ENCODE measurements at places on chromosomes 1 and 21.

DNA sequence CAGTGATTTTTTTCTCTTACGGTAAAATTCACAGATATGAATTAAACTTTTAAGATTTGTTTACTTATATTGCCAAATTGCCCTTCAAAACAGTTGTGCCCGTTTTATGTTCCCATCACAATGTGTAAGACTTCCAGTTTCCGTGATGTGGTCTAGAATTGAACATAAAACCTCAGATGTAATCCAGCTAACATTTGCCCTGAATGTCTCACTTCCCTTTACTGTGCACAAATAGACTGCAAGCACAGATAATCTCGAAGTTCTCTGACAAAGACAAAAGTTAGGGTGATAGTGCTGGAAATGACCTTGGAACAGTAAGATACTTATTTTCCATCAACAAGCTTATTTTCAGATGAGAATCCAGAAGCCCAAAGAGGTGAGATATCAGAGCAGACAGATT is 177.5 kb downstream of the ZZZ3 start:
- DNase-seq: no peak

DNA sequence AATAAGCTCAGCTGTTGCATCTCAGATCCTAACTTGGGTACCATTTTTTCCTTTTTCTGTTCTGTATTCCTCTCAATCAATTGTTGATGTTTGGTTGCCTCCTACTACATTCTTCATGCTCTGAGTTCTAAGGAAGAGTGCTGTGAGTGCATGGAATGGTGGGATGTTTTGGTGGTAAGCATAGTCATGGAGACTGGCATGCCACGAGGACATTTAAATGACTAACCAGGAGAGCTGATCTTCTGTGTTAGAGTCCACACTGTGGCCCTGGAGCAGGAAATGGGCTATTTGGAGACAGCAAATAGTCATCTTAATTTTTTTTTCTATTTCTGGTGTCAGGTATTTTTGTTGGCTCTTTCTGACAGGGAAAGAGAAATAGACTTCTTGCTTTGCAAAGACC is 69.5 kb upstream of the HSD17B7 start:
- no peak for DNase-seq

DNA sequence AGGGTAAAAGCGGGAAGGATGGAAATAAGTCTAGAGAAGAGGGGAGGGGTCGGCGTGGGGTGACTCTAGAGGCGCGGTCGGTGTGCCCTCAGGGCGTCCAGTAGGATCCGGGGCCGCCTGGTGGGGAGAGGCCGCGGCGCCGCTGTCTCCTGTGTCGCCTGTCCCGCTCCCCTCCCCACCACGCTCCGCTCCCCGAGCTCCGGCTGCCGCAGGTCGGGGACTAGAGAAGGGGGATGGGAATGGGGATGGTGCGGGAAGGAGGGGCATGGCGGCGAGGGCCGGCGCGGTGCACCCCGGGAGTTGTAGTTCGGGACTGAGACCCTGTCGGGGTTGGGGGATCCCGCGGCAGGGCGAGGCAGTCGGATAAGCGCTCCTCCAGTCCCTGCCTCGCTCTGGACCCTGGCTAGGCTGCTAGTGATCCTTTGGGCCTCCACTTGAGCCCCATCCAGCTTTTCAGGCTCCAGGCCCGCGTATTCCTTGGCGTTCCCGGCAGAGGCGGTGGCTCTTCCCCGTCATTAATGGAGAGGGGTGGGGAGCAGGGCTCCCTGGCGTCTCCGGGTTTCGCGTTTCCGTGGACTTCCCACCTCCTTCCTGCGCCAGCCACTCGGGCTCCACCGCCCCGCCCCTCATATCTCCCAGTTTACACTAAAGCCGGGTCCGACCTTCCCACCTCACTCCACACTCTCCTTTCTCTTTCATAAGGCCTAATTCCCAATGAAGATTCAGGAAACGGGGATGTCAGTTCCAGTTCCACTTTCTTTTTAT is at the start of gene ENTREP3:
ENTREP3 (minus strand) TSS at position 241 of the 765 bp plus-strand sequence. CDS start 606 bp downstream, outside the sequence.
- peak; percentile 76 for DNase-seq

DNA sequence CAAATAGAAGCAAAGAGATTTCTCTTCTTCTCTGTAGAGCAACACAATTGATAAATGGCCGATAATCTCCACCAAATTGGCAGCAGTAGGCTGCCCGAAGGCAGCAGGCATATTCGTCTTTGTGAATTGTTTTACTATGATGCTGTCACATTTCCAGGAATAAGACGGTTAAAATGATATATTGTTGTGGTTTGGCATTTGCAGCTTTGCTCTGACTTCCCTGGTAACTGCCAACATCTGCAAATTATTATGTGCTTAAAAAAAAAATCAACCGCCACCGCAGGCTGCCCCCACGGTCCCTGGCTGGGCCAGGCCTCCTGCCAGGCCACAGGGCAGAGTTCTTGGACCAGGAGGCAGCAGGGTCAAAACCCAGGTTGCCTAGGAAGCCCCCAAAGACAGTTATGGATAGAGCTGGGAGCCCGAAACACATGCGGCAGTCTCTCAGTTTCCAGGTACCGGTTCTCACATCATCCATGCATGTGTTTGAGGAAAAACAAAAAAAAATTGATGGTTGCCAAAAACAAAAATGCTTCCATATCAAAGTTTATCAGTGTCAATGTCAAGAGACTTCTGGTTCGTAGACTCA is 179.3 kb downstream of the ETS2 start:
- DNase-seq: no peak

- DNase-seq: no peak
Measured at GRCh38 chr1:9242338-9242969, 7.9 kb downstream of the H6PD start.

GRCh38 chr1:87588495-87588894 is 259.8 kb downstream of the LMO4 start:
- DNase-seq: no peak

GRCh38 chr1:162873671-162874666 is 13.0 kb upstream of the CCDC190 start:
- DNase-seq: peak; percentile 86

GRCh38 chr1:85366391-85367170 is 90.1 kb upstream of the BCL10 start:
- DNase-seq: no peak

DNA sequence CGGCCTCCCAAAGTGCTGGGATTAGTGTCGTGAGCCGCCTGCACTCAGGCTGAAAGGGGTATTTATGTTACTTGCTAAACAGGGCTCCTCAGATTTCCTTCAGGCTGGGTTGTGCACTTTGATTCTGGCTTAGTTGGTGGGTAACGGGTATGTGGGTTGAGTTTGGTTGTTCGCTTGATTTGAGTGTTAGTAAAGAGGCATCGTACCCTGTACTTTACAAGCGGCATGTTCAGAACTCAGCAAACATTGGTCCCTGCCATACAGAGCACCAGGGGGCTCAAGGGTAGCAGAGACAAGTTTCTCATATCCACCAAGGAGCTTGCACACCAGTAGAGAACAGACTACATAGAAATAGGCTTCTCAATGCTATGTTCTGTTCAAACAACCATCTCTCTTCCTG is 147.8 kb downstream of the PGBD5 start:
- no peak for DNase-seq

DNA sequence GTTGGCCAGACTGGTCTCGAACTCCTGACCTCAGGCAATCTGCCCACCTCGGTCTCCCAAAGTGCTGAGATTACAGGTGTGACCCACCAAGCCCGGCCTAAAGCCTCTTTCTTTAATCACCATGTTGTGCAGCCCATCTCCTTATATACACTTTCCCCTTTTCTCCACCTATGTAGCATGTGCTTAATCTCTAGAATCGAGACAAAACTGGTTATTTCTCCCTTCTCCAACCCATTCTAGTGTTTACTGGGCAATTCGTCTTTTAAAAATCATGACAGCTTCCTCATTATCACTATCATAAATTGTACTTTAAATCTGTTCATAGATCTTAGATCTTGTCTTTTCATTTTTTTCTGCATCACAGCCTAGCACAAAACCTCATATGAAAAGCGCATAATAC is 285.7 kb downstream of the PDE4B start:
- DNase-seq: no peak

DNA sequence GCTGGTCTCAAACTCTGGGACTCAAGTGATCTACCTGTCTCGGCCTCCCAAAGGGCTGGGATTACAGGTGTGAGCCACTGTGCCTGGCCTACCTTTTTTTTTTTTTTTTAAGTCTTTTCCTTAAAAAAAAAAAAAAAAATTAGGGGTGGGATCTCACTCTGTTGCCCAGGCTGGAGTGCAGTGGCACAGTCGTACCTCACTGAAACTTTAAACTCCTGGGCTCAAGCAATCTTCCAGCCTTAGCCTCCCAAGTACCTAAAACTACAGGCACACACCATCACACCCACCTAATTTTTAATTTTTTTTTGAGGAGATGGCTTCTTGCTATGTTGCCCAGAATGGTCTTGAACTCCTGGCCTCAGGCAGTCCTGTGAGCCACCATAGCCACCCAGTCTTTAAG is 38.5 kb downstream of the RNF2 start:
- DNase-seq: no peak

- no peak for DNase-seq
Measured at GRCh38 chr1:248825573-248825908, 174 bp downstream of the SH3BP5L start.

GRCh38 chr21:39863111-39863510 is 4.1 kb upstream of the PCP4 start:
- peak; percentile 81 for DNase-seq

GRCh38 chr1:155946633-155947219 is 5.3 kb downstream of the RXFP4 start:
- DNase-seq: no peak

DNA sequence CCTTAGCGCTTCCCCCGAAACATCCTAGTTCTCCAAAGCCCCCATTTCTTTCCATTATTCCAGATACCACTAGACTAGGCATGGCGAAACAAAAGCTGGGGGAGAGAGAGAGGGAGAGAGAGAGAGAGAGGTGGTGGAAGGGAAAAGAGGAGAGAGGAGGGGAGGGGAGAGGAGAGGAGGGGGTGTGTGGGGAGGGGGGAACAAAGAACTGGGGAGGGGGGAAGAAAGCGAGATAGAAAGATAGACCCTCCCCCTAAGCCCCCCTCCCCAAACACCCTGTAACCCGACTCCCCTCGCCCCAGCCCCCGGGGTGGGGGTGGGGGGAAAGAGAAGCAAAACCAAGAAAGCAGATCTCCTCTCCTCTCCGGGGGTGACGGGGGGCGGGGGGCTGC is 352 bp downstream of the MEX3A start:
- no peak for DNase-seq

- DNase-seq: no peak
Measured at GRCh38 chr1:20716232-20716631, 1.6 kb downstream of the KIF17 start.

DNA sequence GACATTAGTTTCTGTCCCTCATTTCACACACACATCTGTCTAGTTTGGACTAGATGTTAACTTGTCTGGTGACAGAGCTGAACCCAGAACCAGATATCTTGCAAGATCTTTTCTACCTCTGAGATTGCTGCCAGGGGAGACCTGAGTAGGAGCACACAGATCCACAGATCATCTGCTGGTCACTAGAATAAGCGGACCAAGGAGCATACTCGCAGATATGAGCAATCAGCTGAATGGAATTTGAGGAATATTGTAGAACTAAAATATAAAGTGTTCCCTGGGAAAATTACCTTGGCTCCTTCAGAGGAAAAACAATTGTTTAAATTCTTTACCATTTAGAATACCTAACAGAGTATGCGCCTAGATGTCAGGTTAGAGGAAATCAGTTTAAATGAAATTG is 90.7 kb downstream of the TNFSF18 start:
- DNase-seq: no peak

- DNase-seq: no peak
Measured at GRCh38 chr1:214983126-214983869, 99.2 kb upstream of the KCNK2 start.

DNA sequence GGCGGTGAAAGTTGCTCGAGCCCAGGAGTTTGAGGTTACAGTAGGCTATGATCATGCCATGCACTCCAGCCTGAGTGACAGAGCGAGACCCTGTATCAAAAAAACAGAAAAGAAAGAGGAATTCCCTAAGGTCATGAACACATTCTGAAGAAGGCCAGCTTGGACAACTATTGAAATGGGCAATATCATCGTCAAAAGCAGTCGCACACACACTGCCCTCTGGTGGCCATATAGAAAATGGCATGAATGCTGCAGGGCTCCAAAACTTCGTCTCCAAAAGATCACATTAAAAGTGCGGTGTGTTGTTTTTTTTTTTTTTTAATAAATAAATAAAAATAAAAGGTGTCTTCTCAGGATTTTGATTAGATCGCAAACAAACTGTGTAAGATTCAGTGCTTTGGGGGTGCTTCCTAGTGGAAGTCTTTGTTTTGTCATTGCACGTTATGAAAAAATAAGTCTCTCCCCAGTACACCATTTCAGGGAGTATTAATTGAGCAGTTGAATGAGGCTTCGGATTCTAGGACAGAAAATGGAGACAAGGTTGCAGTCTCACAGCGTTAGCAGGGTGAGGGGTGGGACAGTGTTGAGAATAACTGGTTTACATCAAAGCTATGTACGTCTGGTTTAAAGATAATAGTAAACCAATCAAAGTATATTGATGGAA is 87.5 kb upstream of the FMN2 start:
- no peak for DNase-seq

GRCh38 chr1:184356891-184357290 is 29.9 kb upstream of the C1orf21 start:
- no peak for DNase-seq

DNA sequence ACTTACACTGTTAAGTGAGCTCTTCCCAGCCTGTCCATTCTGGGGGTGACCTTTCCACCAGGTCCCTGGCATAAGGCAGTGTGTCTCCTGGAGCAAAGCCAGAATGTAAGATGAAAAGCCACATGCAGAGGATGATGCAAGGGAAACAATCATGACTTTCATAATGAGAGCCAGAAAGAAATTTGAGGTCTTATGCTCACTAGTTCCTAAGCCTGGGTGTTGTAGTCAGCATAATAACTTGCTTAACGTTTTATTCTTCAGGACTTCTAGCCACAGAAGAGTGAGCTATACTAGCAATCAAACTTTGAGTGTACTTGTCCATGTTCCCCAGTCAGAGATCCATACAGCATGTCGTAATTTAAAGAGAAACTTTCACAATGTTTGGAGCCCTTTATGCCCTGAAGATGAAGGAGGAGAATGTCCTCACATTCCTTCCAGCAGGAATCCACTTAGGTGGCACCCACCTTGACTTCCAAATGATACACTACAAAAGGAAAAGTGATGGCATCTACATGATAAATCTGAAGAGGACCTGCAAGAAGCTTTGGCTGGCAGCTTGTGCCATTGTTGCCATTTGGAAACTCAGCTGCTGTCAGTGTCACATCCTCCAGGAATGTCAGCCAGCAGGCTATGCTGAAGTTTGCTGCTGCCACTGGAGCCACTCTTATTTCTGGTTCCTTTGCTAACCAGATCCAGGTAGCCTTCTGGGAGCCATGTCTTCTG is 60.5 kb upstream of the FOXD3 start:
- no peak for DNase-seq

- DNase-seq: no peak
Measured at GRCh38 chr21:16707274-16707673, 805.6 kb upstream of the CXADR start.

- DNase-seq: no peak
Measured at GRCh38 chr1:181918880-181919525, 142.5 kb downstream of the ZNF648 start.

DNA sequence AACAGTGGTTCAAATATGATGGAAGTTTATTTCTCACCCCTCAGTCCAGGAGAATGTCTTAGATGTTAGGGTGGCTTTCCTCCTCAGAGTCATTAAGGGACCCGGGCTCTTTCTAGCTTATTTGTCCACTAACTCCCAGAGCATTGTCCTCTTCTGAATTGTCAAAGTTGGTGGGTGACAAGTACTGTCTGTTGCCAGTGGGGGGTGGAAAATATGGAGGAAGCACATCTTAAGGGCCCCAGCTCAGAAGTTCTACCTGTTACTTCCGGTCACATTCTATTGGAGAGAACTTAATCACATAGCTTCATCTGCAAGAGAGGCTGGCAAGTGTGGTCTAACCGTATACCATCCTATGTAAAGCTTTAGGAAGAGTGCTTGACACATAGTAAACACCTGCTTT is 7.1 kb downstream of the CLIC4 start:
- DNase-seq: no peak

- DNase-seq: no peak
Measured at GRCh38 chr1:225774281-225775147, 3.1 kb upstream of the SRP9 start.
